ENCODE measurements at places on chromosomes 2 and 18.

DNA sequence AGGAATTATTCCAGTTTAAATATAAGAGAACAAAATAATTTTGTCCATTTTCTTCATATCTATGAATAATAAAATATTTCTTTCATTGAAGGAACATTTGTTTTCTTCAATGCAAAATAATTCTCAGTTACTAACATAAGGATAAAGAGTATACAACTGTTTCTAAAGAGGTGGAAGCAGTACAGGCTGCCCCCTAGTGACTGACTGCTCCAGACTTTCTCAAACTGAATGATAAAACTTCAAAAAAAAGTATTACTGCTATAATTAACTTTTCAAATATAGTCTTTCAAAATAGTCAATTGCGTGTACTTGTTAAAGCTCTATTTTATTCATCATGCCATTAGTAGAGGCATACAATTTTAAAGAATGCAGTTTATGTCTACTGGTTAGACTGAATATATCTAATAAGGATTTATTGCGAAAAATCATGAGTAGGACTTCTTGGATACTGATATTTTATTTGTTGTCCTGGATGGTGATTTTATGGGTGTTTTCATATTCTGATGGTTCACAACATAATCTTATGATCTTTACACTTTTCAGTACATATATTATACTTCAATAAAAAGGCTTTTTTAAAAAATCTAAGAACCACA lies 100.1 kb downstream of the WDPCP start:
- DNase-seq, result no peak

DNA sequence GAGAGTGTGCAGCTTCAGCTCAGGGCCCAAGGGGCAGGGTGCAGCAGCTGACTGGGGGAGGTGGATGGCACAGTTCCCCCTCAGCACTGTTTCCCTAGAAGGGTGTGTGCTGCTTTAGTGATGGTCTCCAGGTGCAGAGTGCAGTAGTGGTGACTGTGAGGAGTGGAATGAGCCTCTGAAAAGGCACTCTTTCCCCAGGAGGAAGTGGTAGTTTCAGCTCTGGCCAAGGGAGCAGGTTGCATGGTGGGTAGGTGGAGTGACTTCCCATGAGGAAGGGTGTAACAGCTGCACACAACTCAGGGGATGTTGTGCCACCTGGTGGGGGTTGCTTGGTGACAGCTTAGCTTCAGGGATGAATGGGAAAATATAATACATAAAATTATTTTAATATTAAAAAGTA lies 251.5 kb upstream of the NXPH2 start:
- no peak for DNase-seq

DNA sequence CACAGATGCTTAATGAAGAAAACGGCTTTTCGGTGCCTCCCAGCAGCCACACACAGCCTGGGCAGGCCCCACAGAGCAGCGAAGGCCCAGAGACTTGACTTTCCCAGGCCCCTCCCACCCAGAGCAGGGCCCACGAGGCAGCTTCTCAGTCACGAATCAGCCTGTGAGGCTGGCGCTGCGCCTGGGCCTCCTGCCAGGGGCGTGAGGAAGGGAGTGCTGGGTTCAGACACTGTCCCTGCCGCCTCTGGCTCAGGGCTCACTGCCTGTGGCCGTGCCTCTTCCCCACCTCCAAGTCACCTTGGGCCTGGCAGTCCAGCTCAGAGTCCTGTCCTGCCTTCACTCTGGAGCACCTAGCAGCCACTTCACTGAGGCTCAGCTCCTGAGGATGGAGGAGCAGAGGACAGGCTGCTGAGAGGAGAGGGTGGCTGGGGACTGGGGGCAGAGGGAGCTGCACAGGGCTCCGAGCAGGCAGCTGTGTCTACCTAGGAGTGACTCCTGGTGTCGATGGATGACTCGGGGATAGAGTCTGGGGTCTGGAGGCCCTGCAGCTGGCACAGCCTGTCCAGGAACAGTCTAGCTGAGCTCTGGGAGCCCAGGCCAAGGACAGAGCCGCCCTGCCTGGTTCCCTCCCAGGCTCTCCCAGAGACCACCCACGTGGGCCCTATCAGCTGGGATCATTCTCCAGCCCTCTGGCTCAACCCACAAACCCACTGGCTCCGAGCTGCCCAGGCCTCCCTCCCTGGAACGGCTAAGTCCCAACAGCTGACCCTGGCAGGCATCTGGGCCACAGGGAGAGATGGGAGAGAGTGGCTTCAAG lies 36.4 kb upstream of the FOSL2 start:
- DNase-seq, result no peak

DNA sequence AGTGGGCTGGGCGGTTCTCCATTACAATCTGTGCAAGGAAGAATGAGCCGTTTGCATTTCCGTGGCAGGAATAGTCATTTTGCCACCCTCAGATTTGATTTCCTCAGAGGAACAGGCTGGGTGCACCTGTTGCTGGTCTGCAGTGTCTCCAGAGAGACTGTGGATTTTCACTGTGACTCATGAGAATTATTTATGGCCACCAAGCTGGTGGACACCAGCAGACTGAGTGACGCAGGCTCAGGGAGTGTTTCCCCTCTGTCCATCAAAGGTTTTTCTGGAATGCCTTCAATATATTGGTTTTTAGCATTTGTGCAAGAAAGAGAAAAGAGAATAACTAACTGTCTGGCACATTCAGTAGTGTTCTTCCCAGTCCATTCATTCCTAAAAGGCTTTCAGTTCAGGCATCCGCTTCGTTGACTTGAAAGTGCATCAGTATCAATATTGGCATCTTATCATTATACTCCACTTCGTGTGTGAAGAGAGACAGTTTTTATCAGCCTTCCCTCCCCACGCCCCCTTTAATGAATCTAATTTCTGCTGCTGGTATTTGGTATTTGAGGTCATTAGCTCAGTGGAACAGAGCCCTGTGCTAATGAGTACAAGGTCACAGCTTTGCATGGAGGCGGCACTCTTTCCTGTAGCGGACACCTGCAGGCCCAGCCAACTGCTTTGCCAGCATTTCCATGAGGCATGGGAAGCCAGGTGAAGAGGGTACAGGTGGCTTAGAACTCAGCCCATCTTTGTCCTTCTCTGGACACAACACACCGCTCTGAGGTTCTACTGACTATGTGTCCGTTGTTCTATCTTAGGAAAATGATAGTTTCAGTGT lies 39.9 kb downstream of the PRKCE start:
- DNase-seq, result no peak

- DNase-seq, result no peak
Measured at GRCh38 chr18:64127172-64127571, 21.7 kb downstream of the LINC00305 start.

DNA sequence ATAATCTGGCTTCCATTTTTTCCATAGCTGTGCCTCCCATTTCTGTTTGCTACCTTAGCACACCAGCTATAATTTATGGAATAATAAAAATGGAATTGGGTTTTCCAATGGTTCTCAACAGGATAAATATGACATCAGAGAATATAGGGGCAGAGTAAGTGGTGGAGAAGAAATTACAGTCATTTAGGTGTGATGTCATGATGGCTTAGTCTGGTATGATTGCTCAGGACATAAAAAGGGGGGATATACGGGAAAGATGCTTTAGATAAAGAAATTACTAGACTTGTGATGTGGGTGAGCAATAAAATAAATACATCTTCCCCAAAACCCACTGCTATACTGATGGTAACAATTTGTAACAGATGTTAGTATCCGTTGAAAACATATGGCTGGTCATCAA lies 21.6 kb upstream of the KIF5C start:
- no peak for DNase-seq

DNA sequence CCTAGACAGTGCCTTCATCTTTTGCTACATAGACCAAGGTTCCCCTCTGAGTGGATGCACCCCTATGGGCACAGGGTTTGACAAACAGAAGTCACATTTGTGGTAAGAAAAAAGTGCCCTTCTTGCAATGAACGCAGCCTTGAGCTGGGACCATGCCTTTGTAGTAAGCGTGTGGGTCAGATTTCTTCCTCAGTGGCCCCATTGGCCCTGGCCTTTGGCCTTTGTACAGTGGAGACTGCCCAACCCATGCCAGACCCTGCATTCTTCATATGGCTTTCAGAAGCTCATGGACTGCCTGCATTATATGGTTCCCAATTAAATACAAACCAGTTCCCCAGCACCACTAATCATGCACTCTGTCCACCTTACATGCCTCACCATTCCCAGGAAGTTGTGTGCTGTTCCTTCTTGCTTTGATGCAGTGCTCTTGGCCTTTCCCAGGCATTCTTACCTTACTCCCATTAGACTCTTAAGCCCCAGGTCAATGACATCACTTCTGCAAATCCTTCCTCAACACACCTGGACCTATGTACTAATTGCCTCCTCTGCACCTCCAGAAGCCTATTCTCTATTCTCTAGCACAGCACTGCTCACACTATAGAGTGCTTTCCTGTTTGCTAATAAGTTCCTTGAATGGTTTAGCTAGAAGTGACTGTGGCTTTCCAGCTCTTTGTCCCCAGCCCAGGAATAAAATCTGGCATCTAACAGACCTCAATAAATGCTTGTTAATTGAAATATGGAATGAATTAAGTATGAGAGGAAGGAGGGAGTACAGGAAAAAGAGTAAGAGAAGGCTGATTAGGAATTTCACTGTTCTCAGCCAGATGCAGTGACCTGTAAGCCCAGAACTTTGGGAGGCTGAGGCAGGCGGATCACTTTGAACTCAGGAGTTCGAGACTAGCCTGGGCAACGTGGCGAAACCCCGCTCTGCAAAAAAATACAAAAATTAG lies 60.2 kb downstream of the TMEM247 start:
- no peak for DNase-seq

- DNase-seq, result no peak
Measured at GRCh38 chr2:202703091-202703490, 68.3 kb downstream of the FAM117B start.

- no peak for DNase-seq
Measured at GRCh38 chr2:45802499-45803138, 151.1 kb downstream of the PRKCE start.

- DNase-seq, result no peak
Measured at GRCh38 chr2:144941743-144942488, 422.0 kb upstream of the ZEB2 start.

DNA sequence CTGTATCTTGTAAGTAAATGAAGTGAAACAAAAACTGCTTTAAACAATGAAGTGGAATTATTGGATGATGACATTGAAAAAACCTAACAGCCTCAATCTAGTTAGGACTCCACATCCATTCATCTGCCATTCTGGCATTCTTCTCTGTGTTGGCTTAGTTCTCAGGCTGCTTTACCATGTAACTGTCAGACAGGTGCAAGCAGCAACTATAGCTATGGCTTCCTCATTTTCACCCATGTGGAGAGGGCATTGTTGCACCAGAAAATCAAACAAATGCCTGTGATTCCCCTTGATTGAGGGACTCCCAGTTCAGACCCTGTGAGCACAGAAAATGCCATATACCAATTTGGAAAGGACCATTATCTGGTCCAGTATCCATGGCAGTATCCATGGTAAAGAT lies 129.5 kb upstream of the NYAP2 start:
- no peak for DNase-seq

DNA sequence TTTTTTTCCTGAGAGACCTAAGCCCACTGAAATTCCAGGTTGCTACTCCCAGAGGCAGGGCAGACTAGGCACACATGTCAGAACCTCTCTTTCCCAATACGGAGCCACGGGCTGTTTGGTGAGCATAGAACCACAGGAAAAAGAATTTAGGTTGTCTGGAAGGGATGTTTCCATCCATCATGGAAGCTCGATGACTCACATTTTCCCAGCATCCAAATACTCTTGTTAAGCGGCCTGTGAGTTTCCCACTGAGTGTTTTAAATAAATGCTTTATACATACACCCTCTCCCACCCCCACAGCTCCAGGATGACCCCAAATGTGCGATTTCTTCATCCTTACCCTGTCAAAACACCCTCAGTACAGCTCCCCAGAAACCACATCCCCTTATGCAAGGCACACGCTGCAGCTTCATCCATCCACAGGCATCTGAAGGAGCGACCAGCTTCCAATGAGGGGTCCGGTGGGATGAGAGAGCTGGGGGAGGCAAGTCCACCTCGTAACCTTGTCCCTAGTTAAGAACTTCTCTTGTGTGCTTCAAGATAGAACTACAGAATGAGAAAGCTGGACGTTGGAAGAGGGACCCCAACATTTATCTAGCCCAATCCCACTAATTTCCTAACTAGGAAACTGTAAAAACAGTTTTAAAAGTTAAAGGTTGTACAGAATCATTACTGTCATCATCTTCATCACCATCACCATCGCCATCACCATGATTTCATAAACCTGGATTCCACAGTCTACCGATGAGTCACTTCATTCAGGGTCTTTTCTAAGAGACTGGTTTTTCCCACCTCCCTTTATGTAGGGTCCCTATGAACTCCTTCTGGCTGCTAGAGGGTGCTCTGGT lies 63.5 kb upstream of the FZD7 start:
- DNase-seq, result no peak

DNA sequence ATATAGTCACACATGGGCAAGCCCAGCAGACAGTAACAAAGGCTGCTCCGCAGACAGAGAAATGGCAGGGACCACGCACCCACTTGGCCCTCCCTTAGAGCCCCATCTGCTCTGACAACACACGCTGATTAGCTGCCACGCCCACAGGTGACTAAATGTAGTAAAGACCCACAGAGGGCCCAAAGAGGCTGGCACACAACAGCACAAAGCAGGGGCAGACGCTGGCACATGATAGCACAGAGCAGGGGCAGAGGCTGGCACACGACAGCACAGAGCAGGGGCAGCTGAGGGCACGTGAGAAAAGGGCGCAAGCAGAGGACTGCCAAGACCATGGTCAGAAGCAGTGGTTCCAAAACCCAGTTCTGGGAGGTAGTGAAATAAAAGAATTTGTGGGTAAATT lies 10.6 kb downstream of the AFG3L2 start:
- no peak for DNase-seq

- DNase-seq, result no peak
Measured at GRCh38 chr2:182187130-182187529, 201.5 kb downstream of the PPP1R1C start.

DNA sequence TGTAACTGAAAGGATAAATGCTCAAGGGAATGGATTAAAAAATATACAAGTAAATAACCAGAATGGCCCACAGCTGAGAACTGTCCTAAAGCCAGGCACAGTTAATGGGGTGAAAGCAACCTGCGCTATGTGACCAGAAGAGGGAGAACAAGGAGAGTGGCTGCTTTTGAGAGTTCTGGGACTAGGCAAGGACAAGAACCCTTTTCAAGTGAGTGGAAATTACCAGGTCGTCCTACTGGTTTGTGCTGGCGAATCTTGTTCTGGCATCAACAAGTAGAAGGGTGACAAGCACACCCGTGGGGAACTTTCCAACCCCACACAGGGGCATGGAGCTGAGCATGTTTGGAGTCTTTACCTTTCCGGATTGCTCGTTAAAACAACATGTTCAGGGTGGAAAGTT lies 82.8 kb downstream of the TMEM17 start:
- DNase-seq, result no peak

DNA sequence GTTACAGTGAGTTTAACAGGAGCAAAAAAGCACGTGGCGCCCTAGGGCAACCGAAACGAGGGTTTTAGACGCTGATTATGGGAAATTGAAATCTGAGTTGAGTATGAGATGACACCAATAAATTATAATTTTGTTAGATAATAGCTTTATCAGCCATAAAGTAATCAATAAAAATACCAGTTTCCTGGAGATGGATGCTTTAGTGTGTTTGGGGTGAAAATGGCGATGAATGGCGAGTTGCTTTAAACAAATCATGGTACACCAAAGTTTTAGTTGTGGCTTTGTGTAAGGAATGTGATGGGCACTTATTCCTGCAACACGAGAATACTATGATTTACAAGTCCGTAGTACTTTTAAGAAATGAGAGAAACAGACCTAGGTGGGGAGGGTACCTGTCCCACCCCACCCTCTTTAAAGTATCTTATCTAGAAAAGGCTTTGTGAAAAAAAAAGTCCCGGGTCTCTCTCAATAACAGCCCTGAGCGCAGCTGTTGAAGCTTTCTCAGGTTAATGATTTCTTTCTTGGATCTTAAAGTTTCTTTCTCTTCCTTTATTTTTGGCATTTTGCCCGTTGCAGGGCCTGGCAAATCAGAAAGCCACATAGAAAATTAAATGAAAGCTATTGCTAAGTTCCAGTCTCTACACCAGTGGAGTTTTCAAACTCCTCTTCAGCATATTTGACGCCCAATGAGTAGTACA lies 1.5 kb upstream of the RRM2 start:
- no peak for DNase-seq
